ENCODE measurements at places on chromosomes 5 and 9.

DNA sequence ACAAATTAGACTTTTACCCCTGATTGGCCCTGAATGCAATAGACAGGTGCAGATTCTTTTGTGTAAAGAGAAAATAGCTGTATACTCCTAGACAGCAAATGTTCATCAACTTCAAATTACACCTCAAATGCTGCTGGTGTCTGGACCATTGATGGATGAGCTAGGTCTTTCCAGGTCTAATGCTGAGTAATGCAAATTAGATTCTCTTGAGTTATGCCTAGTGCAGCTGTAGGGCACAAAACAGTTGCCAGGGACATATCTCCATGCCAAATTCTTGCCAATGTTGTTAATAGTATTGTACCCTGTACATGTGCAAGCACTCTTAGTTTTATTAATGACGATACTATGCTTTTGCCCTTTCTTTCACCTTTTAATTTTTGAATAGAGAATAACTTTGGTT lies 72.3 kb upstream of the CNTLN start:
- peak; percentile 21 for DNase-seq

DNA sequence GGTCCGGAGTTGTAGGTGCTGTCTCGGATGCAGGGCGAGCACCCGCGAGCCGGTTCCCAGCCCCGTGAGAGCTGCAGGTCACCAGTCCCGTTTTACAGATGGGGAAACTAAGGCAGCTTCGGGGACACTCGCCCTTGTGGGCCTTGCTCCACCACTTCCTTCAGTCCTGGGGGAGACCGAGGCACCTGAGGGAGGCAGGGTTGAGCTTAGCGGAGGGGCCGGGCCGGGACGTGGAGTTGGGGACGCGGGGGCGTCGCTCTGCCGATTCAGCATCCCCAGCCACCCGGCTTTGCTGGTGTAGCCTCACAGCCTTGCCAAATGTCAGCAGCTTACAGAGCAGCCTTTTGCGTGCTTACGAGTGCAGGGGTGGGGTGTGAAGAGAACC lies 530 bp downstream of the BBLN start:
- DNase-seq, result no peak

DNA sequence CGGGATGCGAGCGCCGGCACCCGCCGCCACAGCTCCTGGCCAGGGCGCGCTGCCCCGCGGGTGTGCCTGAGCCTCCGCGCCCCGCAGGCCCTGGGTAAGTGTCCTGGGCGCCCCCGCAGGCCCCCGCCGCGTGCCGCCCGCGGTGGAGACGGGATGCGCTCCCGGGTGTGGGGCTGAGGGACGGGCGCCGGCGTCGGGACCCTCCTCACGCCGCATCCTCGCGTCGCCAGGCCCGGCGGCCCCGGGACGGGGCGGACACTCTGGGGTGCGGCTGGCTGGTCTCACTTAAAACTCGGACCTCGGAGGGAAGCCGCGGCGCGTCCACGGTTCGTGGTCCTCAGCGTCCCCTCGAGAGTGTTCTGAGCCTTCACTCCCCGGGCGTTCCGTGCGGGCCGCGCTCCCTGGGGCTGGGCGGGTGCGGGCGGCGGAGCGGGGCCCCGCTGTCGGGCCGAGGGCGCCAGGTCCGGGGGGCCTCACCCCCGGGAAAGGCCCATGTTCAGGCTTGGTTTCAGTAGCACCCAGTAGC lies 275 bp downstream of the AHRR start:
- DNase-seq, result no peak

GRCh38 chr5:109743770-109744212 lies 54.1 kb downstream of the MAN2A1 start:
- DNase-seq, result no peak

- DNase-seq, result peak; percentile 82
These were observed 19.9 kb upstream of the SVEP1 start for GRCh38 chr9:110599468-110599867.

DNA sequence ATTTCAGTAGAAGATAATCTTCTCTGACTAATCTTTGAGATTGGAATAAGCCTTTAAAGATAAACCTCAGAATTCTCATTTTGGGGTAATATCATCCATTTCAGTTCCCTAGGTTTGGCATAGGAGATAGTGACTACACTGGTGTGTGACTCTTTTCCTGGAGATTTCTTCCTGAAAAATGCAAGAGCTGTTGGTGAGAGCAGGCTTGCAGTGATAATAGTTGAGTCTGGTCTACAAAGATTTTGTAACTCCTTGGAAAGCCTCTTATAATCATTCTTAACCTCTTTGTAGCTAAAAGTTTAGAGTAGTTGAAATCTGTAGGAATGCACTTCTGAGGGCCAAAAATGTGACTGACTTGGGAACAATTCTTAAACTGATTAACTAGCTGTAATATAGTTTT lies 23.4 kb downstream of the RANBP17 start:
- no peak for DNase-seq

DNA sequence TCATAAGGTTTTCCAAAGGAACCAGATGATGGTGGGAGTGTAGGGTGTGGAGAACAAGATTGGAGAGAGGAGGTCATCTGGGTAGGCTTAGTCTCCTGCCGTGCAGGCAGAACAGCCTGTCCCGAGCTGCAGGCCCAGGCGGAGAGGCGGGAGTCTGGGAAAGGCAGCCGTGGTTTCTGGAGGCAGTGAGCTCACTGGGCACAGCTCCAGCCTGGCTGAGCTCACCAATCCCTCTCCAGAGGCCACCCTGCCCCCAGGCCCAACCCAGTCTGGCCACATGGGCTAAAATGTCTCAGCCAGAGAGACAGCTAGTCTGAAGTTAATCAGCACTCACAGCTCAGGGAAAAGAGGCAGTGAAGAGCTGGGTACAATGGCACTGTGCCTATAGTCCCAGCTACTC lies 12.3 kb downstream of the P4HA2 start:
- DNase-seq, result no peak

- DNase-seq, result no peak
These were observed 335.3 kb upstream of the ADAMTSL1 start for GRCh38 chr9:18138656-18139055.

DNA sequence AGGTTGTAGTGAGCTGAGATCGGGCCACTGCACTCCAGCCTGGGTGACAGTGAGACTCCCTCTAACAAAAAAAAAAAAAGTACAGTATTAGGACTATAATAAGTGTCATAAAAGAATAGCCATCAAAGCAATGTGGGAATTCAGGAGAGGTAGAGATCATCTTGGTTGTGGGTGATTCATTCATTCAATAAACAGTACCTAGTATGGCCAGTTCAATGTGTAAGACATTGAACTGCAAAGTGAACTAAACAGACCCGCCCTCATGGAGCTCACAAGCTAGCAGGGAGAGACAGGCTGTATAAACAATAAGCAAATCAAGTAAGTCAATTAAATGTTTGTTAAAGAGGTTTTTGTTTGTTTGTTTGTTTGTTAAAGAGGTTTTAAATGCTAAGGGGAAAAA lies 146.1 kb upstream of the RANBP3L start:
- no peak for DNase-seq
